AG10803 (cell line): ENCODE measurements at places on chromosomes 5 and 9.

DNA sequence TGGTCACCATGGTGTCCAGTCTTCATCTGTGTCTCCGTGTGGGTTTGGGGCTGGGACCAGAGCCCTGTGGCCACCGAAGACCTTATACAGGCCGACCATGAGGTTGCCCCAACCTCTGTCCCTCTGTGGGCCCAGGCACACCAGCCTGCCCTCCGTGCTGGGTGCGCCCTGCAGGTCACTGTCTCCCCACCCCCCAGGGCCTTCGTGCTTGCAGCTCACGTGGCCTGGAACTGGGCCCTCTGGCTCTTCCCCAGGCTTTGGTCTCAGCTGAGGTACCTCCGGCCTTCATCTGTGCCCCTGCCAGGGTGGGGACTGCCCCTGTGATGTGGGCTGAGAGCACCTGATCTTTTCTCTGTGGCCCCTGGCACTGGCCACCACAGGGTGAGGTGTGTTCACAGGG is 92.1 kb downstream of the RXRA start:
- DNase-seq: no peak

GRCh38 chr9:5425006-5425628 is 12.6 kb downstream of the PLGRKT start:
- DNase-seq: peak; percentile 16

DNA sequence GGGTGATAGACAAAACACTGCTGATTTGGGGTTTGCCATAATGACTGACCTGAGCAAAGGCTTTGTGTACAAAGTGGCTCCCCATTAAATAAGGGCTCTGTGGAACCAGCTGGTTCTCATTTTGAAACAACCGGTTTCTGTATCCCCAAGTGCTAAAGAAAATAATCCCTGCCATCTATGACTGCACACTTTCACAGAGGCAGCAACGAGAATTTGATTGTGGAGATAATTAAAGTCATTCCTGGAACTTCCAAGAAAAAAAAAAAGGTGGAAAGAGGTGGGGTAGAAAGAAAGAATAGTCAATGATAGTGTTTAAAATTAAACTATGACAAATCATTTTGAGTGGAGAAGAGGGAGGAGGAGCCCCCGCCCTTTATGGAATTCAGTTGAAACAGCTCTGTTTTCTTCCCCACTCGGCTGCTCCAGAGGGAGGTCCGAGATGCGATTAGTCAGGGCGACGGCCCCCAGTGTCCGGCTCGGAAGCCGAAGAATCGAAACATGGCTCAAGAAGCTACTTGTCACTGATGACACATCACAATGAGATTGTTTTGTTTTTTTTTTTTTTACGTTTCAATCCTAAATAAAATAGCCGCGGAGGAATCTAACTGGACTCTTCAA is 38.4 kb downstream of the EBF1 start:
- DNase-seq: peak; percentile 85

GRCh38 chr9:131528186-131528585 is 2.9 kb downstream of the UCK1 start:
- no peak for DNase-seq

DNA sequence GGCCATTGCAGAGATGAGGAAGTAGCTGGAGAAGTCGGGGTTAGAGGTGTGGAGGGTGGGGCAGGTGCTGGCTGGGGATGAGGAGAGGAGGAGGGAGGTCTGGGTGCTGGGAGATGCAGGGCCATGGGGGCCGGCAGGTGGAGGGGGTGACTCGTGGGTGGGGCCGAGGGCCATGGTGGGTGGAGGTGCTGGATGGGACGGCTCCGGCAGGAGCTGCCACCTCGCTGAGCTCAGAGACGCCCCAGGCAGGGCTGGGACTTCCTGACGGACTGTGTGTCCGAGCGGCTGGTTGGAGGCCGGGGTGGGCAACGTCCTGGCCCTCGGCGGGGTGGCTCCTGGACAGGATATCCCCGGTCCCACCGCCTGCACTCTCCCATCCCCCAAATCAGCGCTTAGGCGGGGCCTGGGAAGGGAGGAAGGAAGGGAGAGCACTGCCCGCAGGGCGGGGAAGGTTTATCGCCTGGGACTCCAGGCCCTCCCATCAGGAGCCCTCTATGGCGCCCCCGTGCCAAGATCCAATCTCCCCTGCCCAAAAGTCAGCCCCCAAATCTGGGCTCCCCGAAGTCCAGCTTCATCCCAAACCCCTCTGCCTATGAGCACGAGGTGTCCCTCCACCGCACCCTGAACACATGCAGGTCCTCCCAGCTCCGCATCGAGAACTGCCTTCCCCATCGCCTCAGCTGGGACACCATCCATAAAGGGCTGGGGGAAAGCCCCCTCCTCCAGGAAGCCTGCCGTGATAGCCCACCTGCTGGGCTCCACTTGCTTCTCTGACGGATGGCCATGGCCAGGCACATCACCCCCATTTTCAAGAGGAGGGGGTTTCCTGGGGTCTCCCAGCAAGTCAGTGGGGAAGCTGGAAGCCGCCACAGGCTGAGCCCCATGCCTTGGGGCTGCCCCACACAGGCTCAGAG is 58.3 kb upstream of the NOTCH1 start:
- no peak for DNase-seq

DNA sequence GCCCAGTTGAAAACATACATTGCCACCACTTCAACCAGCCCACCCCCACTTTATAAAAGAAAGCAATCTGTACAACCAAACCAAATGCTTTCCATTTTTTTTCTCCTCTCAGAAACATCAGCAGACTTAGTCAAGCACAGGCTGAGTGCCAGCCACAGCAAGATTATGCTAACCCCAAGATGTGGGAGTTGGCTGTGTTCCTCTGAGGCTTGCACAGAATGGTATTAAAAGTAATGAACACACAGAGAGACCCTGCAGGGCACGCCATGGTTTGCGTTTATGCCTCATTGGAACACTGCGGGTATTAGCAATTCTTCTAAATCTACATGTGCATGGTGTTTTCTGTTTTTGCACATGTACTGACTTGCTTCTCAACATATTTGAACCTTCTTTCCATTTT is 419.9 kb upstream of the GRAMD2B start:
- peak; percentile 58 for DNase-seq

GRCh38 chr9:105373723-105374122 is 74.1 kb upstream of the FSD1L start:
- no peak for DNase-seq

DNA sequence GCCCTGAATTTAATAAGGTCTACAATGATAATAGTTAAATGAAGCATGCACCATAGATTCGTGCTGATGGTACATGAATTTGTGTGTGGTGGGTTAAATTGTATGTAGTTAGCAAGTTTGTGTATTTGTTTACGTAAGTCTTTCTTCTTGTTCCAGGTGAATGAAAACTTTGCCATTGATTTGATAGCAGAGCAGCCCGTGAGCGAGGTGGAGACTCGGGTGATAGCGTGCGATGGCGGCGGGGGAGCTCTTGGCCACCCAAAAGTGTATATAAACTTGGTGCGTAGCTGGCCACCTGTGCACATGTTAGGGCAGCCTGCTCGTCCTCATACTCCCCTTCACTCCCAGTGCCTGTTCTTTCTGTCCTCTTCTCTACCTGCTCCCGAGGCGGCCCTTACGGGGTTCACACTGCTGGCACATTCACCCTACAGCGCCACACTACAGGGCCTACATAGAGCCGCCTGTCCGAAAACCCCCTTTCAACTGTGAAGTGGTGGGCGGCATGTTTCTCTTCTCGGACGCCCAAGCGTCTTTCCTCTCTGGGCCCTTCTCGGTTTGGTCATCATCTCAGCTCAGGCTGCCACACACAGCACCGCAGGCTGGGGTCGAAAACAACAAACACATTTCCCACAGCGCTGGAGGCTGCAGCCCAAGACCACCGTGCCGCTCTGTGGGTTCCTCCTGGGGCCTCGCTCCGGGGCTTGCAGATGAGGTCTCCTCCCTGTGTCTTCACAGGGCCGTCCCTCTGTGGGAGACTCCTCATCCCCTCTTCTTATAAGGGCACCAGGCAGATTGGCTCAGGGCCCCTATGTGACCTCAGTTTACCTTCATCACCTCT is 13.2 kb downstream of the NDUFS6 start:
- no peak for DNase-seq

DNA sequence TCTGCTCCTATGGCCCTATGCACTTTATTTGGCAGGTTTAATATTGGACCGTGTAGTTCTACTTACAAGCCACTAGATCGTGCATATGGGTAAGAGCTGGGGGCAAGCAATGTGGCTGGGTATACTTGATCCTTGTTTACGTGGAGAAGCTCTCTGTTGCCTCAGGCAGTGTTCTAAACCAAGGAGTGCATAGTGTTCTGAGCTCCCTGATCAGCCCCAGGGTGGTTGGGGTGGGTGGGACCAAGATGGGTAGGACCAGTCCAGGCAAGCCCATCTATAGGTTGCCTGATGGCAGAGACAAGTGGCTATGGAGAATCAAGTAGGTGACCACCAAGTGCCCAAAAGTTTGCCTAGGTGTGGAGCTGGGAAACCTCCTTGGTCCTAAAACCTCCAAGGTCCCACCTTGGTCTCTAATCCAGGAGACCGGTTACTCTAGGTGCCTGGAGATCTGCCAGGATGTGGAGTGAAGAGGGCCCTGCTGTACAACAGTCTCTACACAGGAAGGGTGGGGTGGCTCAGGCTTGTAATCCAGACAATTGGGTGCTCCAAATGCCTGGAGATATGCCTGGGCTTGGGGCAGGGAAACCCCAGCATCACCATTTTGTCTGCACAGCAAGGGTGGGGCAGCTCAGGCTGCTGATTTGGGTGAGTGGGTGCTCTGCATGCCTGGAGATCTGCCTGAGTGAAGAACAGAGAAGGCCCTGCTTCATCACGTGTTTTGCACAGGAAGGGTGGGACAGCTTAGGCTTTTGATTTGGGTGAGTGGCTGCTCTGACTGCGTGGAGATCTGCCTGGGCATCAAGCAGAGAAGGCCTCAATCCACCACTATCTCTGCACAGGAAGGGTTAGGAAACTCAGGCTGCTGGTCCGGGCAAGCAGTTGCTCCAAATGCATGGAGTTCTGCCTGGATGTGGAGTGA is 659.8 kb downstream of the TLE4 start:
- no peak for DNase-seq

- no peak for DNase-seq
These were observed 97.5 kb downstream of the MRPS27 start for GRCh38 chr5:72222521-72222920.

GRCh38 chr5:83364312-83365299 is 106.9 kb upstream of the VCAN start:
- DNase-seq: no peak

- DNase-seq: no peak
These were observed 10.1 kb downstream of the CAMK2A start for GRCh38 chr5:150279330-150280020.

- no peak for DNase-seq
These were observed 9.3 kb upstream of the KIF4B start for GRCh38 chr5:155004138-155004744.

- DNase-seq: peak; percentile 97
These were observed 108.7 kb downstream of the RXRA start for GRCh38 chr9:134434894-134435506.

- no peak for DNase-seq
These were observed 36.8 kb downstream of the ITK start for GRCh38 chr5:157217289-157218024.

GRCh38 chr5:132689513-132689912 is 15.7 kb downstream of the IL4 start:
- DNase-seq: no peak

- DNase-seq: peak; percentile 46
These were observed 459.7 kb downstream of the BNC2 start for GRCh38 chr9:16410601-16411280.

DNA sequence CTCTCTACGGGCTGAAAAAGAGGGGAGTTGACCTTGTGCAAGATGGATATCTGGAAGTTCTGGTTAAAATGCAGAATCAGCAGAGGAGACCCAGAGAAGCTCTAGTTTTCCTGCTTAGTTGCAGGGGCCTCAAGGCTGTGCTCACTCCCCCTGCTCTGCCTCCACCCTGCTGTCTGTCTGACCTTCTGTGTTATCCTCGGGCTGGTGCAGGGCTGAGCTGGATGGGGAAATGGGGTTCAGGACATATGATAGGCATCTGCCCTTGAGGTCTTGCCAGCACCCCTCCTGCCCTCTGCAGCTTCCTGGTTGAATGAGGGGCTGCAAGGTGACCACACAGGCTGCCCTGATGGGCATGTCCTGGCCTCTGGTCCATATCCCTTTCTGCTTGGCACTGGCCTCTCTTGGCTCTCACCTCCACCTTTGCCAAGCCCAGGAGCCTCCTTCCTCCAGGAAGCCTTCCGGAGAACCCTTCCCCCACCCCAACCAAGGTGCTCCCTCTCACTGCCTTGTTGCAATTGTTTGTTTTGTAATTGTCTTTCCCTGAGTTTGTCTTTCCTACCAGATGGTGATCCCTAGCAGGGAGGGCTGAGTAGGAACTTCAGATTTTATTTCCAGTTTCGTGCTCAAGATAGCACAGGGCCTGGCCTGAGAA is 1.3 kb downstream of the TMEM268 start:
- DNase-seq: no peak

- DNase-seq: peak; percentile 90
These were observed 1.7 kb upstream of the CNTRL start for GRCh38 chr9:121073038-121073437.

DNA sequence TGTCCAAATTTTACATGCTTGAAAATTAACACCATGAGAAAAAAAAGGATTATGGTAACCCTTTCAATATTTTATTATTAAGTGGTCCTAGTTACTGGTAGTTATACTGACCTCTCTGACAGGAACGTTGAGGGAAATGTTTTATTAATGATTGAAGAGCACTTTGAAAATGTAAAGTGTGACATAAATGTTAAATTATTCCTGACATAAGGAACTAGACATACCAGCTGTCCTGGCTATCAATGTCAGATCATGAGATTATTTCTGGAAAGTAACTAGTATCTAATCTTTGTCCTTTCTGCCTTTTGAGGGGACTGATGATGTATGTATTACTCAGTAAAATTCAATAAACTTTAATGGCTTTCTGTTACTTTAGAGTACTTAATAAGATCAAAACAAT is 1538.5 kb upstream of the CDH6 start:
- DNase-seq: no peak

DNA sequence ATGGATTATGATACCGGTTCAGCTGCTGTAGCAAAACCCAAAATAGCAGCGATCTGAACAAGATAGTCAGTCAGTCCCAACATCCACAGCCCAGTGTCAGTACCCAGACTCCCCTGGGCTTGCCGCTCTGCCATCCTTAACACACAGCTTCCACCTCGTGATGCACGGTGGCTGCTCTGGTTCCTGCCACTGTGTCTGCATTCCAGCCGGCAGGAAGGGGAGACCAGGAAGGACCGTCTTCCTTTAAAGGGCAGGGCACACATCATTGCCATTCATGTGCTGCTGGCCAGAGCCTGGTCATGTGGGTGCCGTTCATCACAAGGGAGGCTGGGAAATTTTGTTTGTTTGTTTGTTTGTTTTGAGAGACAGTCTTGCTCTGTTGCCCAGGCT is 131.0 kb upstream of the IER5L start:
- DNase-seq: no peak

- no peak for DNase-seq
These were observed 4.0 kb downstream of the ZBED3 start for GRCh38 chr5:77083088-77083487.
